Naive B cell (primary cell): ENCODE measurements at places on chromosomes 5 and 9.

DNA sequence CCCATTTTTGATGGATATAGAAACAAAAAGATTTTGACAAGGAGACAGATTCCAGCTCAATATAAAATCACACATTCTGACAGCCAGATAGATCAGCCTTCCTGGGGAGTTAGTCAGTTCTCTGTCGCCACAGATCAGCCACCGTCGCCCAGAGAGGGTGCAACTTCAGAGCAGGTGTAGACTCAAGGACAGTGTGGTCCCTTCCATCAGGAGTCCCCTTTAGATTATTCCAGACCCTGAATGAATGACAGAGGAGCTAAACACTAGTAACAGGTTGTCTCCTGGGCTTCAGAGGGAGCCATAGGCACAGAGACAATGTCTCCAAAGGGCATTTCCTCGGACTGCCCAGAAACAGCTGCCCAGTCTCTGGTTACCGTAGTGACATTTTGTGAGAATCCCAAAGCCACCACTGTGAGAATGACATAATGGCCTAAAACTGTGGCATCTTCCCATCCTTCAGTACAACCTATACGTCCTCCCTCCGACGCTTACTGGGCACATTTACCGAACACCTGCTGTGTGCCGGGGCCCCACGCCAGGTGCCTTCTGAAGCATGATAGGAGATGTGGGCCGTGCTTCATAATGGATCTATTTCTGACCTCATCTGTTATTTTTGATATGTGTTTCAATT lies 47.4 kb upstream of the SLC2A8 start:
- no peak for DNase-seq

GRCh38 chr5:9226016-9226536 lies 319.8 kb downstream of the SEMA5A start:
- DNase-seq, result no peak

DNA sequence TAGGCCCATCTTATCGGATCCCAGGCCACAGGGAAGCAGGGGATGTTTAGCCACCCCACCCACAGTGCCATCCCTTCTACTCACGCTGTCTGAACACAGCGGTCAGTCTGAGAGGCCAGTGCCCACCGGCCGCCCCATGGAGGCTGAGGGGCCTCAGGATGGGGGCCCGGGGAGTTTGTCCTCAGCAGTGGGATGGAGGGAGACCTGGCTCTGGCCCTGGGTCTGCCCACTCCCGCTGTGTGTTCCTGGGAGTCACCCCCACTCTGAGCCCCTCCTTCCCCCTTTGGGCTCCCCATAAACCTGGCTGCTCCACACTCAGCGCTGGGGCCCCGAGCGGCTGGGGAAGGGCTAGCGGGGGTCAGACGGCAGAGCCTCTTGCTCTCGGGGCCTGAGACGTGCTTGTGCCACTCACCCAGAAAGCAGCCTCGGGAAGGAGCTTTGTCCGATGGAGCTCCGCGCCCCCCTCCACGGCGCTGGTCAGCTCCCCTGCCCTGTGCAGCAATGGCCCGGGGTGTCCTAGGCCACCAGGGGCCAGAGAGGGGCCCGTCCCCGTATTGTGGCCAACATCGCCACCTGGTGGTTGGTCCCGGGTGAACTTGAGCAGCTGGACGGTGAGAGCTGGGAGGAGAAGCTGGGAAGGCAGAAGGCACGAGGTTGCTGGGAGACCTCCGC lies 10.9 kb upstream of the LAMC3 start:
- DNase-seq, result no peak

DNA sequence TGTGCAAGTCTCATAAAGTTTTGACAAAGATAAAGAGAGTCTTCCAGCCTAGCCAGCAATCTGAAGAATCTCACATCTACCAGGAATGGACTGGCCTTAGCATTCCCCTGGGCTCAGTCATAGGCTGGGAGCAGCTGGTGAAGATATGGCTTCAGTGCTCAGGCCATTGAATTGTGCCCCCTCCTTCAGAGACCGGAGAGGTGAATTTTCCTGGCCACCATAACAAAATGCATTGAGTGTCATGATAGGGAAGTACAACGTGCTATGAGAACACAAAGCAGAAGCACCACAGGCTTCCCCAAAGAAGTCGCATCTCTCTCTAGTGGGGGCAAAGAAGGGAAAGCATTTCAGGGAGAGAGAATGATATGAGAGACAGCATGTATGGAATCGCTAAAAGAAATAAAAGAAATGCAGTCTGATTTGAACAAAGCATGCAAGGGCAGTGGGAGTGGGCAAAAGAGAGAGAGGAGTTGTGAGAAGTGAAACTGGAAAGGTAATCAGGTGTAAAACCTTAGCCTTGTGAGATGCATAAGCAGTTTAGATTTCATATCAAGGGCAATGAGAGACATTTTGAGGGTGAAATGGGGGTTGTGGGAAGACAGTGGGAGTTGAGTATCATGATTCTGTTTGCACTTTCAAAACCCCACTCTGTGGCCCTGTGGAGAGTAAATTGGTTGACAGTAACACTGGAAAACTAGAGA lies 57.1 kb upstream of the NMUR2 start:
- DNase-seq, result no peak

- DNase-seq, result no peak
Observed at GRCh38 chr9:2390028-2390427, 231.6 kb upstream of the VLDLR start.
